ENCODE measurements at places on chromosomes 12 and 14.

- H3K27ac ChIP-seq, result peak overlapping the region; percentile 15
- DNase-seq, result no peak
- no peak overlapping the region for H3K4me3 ChIP-seq
- H3K27me3 ChIP-seq, result no peaks in the 10 kb centered on the region
Measured at GRCh38 chr14:89922031-89922907, 32.3 kb downstream of the EFCAB11 start.

- no peak for DNase-seq
- no peak overlapping the region for H3K27ac ChIP-seq
- H3K27me3 ChIP-seq, result no peaks in the 10 kb centered on the region
- H3K4me1 ChIP-seq, result no peaks in the 10 kb centered on the region
Measured at GRCh38 chr14:56081139-56081538, 37.1 kb upstream of the PELI2 start.

DNA sequence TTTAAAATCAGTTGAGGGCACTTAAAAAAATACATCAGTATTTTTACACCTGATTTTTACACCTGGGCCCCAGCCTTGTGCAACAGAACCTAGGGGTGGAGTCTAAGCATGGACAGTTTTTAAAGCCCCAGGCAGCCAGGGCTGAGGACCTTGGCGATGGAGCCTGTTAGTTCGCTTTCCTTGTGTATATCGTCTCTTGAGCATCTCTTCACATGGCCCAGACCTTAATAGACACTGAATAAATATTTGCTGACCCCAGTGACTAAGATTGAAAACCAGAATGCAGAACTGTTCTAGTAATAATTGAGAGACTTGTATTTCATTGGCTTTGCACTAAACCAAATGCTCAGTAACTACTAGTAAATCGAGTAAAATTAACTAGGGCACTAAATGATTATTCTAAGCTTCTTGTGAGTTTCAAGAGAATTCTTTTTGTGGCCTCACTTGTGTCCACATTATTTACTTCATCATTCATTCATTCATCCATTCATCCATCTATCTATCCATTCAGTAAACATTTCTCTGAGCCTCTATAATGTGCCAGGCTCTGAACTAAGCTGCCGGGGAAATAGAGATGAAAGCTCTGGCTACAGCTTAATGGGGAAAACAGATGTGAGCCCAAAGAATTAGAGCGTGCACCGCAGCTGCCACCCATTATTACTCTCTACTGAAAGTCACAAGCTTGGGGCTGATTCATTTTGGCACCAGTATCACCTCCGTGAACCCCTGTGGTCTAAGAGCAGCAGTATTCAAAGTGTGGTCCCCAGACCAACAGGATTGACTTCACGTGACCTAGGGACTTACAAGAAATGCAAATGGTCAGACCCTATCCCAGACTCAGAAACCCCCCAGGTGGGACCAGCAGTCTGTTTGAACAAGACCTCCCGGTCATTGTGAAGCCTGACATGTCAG, 30.7 kb upstream of the BCL7A start:
- no peaks in the 10 kb centered on the region for H3K27me3 ChIP-seq
- H3K4me1 ChIP-seq, result no peaks in the 10 kb centered on the region
- H3K36me3 ChIP-seq, result no peaks in the 10 kb centered on the region
- DNase-seq, result no peak

DNA sequence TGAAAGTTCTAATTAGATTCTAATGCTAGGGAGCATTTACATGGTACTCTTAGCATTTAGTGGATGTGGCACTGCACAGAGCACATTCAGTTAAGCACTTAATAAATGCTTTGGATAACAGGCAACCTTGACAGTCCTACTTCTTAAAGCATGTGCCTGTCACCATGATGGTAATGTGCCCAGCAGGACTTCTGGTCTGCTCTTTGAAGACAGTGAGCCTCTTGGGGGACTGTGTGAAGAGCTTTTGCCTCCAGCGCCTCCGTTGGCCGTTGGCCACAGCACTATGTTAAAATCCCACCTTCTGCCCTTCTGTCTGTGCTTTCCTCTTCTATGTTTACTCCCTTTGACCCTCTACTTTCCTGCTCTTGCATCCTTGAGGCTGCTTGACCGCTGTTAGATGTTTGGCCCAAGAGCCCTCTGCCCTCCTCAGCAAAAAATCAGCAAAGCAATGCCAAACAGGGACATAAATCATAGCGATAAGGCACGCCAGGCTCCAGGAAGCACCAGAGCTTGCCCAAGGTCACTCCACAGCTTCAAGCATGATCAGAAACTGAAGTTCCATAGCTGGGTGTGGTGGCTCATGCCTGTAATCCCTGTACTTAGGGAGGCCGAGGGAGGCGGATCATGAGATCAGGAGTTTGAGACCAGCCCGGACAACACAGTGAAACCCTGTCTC, 8.3 kb downstream of the CDKL1 start:
- no peak overlapping the region for H3K27ac ChIP-seq
- H3K27me3 ChIP-seq, result no peaks in the 10 kb centered on the region
- H3K36me3 ChIP-seq, result no peaks in the 10 kb centered on the region
- DNase-seq, result no peak
- no peaks in the 10 kb centered on the region for H3K4me1 ChIP-seq

- H3K27ac ChIP-seq, result no peak overlapping the region
- H3K4me3 ChIP-seq, result no peak overlapping the region
- peaks cover 15% of the 10 kb centered on the region for H3K36me3 ChIP-seq
- no peak for DNase-seq
Measured at GRCh38 chr12:13211191-13211858, 14.8 kb downstream of the EMP1 start.

GRCh38 chr12:72543777-72544467, 271.8 kb downstream of the TRHDE start:
- DNase-seq, result no peak
- H3K4me3 ChIP-seq, result no peak overlapping the region
- H3K4me1 ChIP-seq, result no peaks in the 10 kb centered on the region
- no peaks in the 10 kb centered on the region for H3K36me3 ChIP-seq
- H3K27ac ChIP-seq, result no peak overlapping the region

Measured in ascending aorta (tissue), 2 donors.